ENCODE measurements at places on chromosomes 7 and 10.

GRCh38 chr7:129532375-129532774 is 30.0 kb downstream of the SMKR1 start:
- no peak for DNase-seq

DNA sequence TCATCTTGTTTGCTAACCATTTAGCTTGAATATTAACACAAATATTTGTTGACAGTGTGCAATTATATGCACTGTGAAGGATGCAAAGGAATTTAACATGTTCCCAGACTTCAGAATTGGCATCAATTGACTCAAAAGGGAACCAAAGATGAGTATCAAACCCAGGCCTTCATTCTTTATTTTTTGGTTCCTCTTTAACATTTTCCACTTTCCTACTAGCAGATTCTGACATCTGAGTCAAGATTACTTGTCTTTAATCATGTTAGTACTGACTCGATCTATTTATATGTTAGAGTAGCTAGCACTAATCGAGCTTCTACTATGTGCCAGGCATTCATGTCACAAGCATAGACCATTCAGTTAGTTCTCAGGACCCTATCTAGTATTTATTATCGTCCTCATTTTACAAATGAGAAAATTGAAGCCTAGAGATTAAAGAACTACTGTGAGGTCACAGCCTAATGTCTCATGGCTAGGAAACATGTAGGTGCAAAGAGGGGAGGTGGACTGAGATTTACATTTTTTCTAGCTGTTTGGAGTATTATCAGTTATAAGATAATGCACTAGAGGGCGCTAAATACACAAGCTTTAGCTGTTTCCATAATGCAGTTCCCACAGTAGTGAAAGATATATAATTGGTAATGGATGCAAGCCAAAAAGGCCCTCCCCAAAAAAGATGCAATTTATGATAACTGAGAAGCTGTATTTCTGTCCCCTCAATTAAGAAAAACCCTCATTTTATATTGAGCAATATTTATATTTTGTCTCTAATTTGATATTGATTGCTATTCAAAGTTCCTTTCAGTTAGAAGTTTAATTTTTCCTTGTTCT is 32.9 kb upstream of the KMT2E start:
- no peak for DNase-seq

DNA sequence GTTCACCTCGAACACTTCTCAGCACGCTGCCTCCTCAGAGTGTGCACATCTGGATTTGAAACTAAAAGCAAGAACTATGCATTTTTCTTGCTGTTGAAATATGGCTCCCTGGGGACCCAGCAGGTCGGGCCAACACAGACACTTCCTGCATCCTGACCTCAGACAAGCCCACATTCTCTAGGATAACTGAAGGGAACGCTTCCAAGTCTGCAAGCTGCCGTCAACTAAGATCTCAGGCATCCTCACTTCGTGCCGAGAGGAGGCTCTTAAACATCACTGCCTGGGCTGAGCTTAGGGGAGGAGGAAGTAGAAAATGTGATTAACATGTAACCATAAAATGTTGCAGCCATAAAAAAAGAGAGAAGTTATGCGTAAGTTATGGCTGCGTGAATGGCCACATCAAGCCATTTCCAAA is 65.5 kb downstream of the PYROXD2 start:
- no peak for DNase-seq

GRCh38 chr7:31526864-31527263 is 13.0 kb downstream of the ITPRID1 start:
- DNase-seq, result no peak

DNA sequence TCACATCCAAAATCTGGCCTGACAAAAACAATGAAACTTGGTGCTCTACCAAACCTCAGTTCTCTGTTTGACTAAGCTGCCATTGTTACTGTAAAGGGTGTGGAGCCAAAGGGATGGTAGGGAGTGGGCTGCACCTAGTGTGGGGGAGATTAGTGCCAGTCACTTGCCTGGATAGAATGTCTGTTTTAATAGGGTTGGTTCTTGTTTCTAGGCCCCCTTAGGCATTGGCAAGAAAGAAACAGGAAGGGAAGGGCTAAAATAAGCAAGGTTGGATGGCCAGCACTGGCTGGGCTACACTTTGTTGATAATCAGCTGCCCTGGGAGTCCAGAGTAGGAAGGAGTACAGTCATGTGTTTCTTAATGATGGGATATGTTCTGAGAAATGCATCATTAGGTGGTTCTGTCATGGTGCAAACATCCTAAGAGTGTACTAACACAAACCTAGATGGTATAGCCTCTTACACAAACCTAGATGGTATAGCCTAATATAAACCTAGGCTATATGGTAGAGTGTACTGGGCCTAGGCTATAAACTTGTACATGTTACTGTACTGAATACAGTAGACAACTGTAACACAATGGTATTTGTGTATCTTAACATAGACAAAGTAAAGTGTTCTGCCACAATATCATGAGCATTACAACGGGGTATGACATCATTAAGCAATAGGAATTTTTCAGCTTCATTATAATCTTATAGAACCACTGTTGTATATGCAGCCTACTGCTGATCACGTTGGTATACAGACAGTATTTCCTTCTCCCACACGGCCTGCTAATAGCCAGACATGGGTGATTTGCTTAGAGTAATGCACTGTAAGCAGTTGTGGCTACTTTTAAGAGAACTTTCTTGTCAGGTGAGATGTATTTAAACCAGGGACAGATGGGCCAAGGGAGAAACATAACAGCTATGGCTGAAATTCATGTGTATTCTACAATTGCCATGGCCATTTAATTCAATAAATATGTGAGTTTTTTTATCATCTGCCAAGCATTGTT is 15.4 kb downstream of the BBIP1 start:
- DNase-seq, result no peak

DNA sequence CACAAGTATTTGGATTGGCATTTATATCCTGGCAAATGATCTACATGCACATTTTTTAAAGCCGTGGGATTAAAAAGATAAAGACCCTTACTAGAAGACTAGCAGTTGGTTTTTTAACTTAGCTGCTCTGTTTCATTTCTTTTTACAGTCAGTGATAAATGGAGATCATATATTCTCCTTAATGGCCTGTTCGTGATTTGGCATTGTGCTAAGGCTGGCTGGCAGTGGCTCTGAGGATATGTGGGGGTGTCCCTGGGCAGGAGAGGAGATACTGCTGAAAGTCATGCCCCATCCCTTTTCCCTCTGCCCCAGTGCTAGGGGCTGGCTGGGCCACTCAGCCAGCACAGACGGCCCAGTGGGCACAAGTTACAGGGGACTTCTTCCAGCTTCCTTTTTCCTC is 341.7 kb downstream of the PRPF18 start:
- no peak for DNase-seq

DNA sequence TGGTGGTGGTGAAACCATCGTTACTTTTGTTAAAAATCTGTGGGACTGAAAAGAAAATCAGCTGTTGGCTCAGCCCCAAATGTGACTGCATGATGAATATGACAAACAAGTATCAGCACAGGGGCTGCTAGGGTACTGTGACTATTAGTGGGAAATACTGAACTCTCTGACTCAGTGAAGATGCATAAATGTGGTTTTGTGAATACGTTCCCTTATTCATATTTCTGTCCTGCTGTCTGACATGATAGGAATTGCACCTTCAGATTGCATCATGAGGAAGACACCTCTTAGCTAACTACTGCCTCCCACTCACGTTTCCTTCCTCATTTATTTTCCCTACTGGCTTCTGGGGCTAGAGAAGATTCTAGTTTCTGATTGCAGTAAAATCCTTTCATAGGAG is 1.4 kb downstream of the CLEC5A start:
- no peak for DNase-seq

- no peak for DNase-seq
These were observed 44.2 kb upstream of the GGCT start for GRCh38 chr7:30548845-30549244.

DNA sequence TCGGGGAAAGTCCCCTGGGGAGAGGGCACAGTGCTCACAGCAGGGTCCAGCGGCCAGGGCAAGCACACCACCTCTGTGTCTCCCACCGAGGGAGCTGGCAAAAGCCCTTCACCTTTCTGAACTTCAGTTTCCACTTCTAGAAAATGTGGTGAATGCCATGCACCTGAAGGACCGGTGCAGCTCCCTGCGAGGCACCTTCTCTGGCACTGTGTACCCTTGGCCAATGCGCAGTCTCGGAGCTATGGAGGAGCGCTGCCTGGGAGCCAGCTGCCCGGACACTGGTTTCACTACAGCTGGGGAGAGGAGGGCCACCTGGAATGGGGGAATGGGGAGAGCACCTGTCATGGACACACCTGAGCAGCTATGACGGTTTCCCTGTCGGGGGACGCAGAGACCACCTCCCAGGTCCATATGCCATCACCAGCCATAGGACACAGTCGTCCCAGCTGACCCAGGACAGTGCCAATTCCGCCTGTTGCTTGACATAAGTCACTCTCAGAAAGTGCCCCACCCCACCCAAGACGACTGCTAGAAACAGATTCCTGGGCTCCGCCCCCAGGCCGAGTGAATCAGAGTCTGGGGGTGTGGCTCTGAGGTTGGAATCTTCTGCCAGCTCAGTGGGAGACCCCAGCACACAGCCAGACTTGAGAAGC is 16.8 kb downstream of the RASGEF1A start:
- DNase-seq, result peak; percentile 1

DNA sequence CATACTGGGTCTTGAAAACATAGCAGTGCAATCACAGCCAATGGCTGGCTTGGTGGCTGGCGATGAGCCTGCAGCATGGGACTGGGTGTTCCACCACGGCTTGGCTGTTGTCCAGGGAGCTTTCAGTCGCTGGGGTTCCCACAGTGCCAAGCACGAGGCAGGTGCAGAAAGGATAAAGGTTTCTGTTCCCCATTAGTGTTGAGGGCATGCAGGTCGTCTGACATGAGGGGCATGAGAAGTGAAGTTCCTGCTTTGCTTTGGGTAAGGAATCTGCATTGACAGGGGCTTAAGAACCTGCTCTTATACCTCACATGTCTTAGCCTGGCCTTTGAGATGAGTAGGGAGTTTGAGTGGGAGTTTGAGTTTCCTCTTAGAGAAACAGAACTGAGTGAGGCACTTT is 9.0 kb upstream of the CFTR start:
- no peak for DNase-seq

Measured in stimulated activated effector memory CD8-positive, alpha-beta T cell treated with anti-CD3 and anti-CD28 coated beads, Interleukin-12 subunit alpha, Interleukin-12 subunit beta, amount 100 ng/mL, for 72 hours (primary cell).